Immature natural killer cell (primary cell): ENCODE measurements at places on chromosomes 11 and 22. TPM values are rescaled to one million over a fixed set of nuclear protein-coding genes. Genes with fewer than 3 reads are reported as not detected.

- no peak for DNase-seq
These were observed 19.7 kb upstream of the PGA3 start for GRCh38 chr11:61183645-61184044.

GRCh38 chr22:23820748-23821211, 18.0 kb downstream of the DERL3 start:
- DNase-seq: no peak

DNA sequence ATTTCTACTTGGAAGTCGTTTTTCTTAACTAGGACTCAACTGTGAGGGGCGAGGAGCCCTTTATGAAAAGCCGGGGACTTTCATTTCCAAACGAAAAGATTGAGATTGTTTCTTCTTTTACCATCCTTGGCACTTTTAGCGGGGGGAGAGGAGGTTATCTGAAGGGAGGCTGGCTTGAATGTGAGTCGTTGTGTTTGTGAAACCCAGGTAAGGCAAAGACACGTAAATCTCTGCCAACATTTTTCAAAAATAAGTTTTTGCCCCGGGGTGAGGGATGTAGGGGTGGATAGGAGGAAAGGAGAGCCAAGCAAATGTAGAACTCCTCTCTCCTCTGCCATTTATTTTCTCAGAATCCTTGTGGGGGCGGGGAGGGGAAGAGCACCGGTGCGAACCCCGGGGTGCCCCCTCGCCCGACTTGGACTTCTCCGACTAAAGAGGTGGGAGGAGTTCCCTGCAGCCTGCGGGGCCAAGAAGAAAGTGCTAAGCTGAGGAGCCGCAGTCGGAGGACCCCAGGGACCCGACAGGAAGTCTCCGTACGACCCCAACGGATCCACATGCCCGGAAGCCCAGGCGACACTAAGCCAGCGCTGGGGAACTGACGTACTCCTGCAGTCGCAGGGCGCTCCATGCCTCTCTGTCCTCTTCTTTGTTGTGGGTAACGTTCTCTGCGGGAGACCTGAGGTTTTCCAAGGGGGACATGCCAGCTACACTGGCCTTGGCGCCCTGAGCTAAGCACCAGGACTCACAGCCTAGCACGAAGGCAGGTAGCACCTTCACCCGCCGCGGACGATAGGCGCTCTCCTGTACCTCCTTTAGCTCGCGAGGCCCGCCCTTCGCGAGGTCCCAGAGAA, 2.4 kb upstream of the WT1 start:
- DNase-seq: no peak

DNA sequence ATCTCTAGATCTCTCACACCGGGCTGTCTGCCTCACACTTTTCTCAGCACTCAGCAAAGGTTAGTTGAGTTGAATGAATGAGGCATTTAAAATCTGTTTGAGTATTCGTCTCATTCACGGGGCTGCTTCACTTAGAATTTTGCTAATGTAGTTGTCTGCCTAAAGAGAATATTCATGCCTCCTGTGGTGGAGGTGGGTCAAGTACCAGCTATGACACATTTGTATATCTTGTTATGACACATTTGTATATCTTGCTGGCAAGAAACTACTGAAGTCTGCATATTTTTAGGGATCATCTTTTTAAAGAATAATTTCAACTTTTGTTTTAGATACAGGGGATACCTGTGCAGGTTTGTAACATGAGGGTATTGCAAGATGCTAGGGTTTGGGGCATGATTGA, 43.1 kb downstream of the LDLRAD3 start:
- DNase-seq: no peak

DNA sequence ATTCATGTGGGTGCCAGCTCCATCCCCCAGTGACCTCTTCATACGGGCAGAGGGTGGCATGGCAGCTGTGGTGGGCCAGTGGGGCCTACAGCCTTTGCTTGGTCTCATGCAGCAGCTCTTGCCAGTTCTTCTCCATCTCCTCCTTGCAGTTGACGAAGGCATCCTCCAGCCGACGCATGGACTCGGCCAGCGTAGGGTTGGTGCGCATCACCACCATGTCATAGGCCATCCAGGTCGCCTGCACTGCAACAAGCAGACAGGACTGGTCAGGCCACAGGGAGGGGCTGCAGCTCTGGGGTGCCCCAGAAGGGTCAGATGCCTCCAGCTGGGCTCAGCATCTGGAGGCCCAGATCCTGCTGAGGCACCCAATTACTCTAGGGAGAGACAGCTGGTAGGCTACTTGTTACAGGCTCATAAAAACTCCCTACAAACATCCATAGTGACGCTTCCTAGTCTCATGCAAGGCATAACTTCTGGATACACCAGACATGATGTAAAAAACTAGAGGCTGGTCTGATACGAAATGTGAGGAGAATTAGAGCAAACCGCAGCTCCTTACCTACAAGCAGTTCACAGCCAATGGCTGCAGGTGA, 5.6 kb downstream of the KLHDC7B start:
- DNase-seq: no peak

DNA sequence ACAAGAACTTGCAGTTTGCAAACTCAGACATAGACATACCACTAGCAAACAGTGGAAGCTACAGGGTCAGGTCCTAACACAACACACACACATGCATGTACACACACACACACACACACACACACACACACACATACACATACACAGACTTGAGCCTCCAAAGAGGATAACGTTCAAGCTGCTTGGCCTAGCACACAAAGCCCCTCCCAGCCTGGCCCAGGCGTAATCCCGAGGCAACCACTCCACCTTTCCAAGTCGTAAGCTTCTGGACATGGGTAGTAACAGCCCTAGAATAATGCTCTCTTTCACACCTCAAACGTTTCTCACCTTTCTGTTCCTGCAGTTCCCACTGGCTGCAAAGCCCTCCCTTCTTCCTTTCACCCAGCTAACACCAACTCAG, 88.6 kb downstream of the LARGE1 start:
- no peak for DNase-seq

DNA sequence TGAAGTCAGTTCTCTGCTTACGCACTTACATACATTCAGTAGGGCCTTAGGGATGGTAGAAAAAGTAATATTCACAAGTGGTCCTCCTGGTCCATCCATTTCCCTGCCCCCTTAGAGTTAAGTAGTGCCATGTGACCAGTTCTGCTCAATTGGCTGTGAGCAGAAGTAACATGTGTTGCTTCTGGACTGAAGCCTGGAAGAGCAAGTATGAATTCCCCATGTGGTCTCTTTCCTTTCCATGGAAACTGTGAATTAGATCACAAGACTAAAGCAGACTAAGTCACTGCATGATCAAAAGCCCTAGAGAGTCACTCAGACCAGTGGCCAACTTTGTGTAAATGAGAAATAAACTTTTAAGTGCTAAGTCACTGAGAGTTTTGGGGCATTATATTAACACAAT, 341.7 kb upstream of the CADM1 start:
- DNase-seq: no peak

DNA sequence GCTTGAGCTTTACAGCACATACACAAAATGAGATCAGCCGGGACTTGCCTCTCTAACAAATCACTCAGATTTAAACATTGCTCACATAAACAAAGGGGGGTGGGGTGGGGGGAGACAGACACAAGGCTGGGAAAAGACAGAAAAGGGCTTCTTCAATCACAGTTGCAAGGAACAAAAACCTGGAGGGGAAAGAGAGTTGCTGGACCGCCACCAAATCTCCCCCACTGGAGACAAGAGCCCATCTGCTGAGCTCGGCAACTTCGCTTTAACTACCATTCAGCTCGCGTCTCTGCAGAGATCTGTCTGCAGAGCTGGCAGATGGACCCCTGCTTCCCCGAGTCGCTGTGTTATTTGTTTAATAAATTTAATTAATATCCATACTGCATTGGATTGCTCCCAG, 165.0 kb downstream of the RCN1 start:
- DNase-seq: no peak

The SLCO2B1 gene
- not detected for polyA plus RNA-seq

The NXPE1 gene
- polyA plus RNA-seq: not detected

The HTR3B gene
- polyA plus RNA-seq: not detected
